IMR-90 (cell line): ENCODE measurements at places on chromosomes 1 and 21. TPM values are rescaled to one million over a fixed set of nuclear protein-coding genes. Genes with fewer than 3 reads are reported as not detected.

DNA sequence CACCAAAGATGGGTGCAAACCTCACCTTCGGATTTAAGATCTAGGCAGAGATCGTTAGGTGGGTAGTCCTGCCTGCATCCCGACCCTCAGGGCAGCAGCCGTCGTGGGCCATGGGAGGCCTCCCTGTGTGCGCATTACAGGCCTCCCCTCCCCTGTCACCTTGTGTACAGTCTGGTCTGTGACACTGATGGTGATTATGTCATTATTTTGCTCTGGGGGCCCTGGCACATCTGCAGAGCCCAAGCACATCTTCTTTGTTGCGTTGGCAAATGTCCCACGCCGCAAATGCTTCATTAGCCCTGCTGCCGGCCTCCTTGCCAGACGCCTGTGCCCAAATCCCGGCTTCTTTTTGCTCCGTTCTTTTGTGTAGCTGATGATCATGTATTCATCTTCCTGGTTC, 31.7 kb downstream of the PROX1 start:
- DNase-seq: no peak

DNA sequence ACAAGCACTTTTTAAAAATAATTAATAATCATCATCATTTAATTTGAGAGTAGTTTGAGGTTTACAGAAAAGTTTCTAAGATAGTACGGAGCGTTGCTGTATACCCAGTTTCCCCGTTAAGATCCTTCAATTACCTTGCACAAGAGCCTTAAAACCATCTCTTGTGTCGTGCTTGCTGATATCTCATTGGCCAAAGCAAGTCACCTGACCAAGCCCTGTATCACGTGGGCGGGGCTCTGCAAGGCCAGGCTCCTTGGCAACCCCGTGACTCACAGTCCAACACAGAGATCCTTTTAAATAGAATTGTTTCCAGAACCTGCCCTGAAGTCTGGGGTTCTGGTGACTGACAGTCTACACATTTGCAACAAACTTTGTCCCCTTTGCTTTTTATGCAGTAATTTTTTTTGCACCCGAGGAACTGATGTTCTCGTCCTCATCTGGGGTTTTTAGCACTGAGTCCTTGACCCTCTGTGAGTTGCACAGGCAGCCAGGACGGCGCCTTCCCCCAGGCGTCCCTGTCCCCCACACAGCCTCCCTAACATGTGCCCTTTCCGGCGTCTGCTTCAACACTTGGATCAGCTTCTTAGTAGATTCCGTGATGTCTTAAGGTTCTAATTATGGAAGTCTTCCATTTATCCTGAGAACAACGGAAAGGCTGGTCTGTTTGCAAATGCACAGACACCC, 183.3 kb upstream of the TMEM51 start:
- peak; percentile 87 for DNase-seq

GRCh38 chr21:37370152-37371040, 3.8 kb downstream of the DYRK1A start:
- peak; percentile 85 for DNase-seq

The RGS16 gene
- total RNA-seq: 0.18 and 0.28 TPM in 2 replicates

GRCh38 chr1:31529999-31530684, 46.2 kb upstream of the TINAGL1 start:
- DNase-seq: peak; percentile 34

The SYNC gene
- total RNA-seq: 103 and 139 TPM in 2 replicates

GRCh38 chr1:205601205-205601604, 30.6 kb downstream of the ELK4 start:
- no peak for DNase-seq

- no peak for DNase-seq
Measured at GRCh38 chr1:15858672-15859372, 11.3 kb downstream of the SPEN start.

- DNase-seq: no peak
Measured at GRCh38 chr21:31410499-31411131, 66.6 kb upstream of the TIAM1 start.

DNA sequence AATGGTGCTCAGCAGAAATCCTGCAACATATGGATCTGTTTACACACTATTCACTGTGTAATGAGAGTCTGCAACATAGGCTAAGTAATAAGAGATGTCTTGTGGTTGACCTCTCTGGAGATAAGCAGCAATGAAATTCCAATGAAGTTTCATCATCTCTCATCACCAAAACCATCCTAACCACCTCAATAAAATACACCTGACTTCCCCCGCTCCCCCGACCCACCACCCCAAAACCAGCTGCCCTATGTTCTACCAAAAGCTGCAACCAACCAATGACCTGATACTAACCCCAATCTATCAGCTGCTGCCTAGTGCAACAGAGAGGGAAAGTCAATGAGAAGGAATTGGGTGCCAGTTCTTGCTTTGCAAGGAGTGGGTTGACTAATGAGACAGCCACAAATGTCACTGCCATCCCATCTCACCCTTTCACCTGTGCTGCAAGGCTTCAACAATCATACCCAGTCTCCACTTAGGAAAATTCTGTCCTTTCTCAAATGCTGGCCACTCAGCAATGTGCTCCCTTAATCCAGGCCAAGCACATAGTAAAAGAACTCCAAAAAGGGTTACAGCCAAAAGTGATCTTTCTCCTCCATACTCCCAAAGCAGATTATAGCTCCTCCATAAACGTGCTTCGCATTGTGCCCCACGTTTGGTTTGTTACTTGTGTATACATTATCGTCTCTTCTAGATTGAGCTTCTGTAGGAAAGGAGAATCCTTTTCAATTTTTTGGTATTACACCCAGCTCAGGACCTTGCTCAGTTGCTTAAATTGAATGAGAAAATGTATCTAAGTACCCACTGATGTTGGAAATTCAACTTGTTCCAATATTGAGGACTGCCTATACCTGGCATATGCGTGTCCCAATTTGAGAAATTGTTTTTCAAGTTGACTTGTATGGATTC, 29.0 kb downstream of the MRPL39 start:
- DNase-seq: peak; percentile 36
